ENCODE measurements at places on chromosomes 1 and 21.

DNA sequence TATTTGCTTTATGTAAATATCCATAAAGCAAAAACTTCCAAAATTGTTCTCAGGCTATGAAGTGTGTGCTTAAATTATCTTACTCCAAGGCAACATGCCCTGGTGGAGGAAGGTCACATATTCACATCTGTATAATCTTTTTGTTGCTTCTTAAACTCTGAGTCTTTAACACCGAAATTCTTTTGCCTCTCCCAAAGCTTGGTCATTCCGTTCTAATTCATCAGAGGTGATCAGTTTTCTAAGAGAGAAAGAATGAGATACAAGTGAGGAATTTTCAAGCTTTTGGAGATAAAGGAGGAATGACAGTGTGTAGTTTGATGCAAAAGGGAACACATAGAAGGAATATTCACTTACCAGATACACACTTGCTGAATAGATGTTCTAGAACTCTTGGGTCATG lies 561.7 kb downstream of the LTN1 start:
- DNase-seq = no peak

DNA sequence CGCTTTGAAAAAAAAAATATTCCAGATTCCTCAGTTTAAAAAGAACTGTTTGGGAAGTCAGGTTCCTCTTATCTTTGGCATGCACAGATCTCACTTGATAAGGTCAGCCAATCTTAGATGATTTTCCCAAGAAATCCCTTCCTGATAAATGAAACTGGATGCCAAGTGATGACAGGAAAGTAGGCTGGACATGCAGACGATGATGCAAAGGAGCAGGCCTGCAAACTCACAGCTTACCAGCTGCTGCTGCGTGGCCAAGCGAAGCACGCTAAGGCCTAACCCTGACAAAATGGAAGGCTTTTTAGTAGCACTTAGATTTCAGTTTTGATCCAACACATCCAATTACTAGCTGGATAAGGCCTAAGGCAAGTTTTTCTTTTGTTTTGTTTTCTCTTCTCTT lies 10.1 kb downstream of the TADA1 start:
- DNase-seq = no peak

DNA sequence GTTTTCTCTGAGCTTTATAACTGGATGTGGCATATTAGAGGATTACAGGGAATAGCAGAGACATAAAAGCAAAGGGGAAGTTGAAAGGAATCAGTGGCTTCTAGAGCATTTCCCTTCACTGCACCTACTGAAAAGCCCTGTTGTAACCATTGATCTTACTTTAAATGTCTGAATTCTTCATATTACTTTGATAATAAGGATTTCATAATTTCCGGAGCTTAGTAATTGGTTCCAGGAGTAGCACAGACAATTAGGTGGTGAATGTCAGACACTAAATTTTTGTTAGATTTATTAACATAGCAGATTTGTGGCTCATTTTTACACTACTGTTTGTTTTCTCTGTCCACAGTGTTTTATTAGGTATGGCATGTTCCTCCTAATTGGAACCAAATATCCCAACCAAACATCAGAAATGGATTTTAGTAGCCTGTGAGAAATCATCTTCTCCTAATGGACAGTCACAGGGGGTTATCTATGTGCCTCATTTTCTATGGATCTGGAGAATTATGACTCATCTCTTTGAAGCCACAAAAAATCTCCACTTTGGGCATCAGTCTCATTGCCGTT lies 100.5 kb downstream of the GIPC2 start:
- DNase-seq = no peak

- DNase-seq = no peak
Observed at GRCh38 chr1:22508991-22509390, 54.3 kb upstream of the EPHA8 start.

- DNase-seq = peak; percentile 83
Observed at GRCh38 chr1:14996133-14997050, 157.2 kb upstream of the TMEM51 start.

Measured in T1000 (cell line).